ENCODE measurements at places on chromosomes 2 and 18.

DNA sequence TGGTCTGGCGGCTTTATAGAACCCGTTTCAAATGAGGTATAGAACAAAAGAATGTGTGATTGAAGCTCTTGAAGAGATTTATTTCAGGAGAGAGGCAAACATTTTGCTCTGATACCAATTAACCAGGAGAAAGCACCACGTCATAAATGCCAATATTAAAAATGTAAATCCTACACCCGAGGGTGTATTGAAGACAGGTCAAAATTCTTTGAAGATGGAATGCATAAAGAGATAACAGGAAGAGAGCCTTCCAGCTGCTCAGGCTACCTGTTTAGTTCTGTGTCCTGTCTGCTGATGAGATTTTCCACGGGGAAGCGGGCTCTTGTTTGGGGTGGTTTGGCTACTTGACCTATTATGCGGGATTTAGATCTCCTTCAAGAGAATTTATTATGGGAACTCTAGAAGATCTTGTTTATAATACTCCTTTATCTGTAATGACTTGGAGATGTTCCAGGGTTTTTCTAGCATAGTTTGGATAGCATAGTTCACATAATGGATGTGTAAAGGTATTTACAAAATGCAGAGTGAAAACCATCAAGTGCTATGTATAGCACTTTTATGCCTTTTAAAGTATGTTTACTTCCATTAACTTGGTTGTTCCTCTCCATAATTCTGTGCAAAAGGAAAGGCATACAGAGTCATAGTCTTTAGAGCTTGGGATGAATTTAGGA lies 204.5 kb upstream of the SPRED2 start:
- DNase-seq = no peak

DNA sequence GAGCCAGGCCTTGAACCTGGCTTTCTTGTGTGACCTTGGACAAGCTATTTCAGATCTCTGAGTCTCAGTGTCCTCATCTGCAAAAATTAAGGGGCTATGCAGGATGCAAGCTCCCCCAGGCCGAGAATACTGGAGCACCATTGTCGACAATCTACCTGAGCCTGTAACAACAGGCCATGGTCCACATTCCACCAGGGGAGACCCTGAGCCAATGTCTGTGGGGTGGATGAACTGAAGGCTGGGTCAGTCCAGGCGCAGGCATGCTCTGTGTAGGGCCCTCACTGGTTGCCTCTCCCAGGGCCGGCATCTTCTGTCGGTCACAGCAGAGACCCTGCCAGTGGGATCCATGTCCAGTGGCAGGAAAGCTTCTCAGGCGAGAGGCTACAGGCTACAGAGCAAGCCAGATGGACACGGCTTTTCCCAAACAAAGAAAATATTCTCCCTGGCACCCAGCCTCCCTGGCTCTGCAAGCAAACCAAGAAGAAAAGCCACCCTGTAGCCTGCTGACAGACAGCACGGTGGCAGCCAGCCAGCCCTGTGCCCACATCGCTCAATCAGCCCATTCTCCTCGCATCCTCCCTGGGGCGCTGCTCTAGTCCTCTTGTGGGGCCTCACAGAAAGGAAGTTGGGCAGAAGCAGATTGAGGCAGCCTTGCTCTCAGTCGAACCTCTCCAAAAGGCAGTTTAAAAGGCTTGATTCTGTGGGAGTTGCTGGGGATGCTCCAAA lies 48.7 kb upstream of the FZD7 start:
- no peak for DNase-seq

- DNase-seq = no peak
Observed at GRCh38 chr18:32373505-32373904, 97.2 kb downstream of the GAREM1 start.

- DNase-seq = no peak
Observed at GRCh38 chr18:12306752-12307700, 1.0 kb upstream of the TUBB6 start.

GRCh38 chr2:121944072-121944831 lies 188.8 kb downstream of the TSN start:
- peak; percentile 22 for DNase-seq

GRCh38 chr2:239751679-239752355 lies 273.3 kb downstream of the NDUFA10 start:
- no peak for DNase-seq

- DNase-seq = peak; percentile 69
Observed at GRCh38 chr2:69012310-69013141, 453 bp upstream of the ANTXR1 start.

- DNase-seq = no peak
Observed at GRCh38 chr18:77495982-77496690, 246.5 kb downstream of the GALR1 start.

DNA sequence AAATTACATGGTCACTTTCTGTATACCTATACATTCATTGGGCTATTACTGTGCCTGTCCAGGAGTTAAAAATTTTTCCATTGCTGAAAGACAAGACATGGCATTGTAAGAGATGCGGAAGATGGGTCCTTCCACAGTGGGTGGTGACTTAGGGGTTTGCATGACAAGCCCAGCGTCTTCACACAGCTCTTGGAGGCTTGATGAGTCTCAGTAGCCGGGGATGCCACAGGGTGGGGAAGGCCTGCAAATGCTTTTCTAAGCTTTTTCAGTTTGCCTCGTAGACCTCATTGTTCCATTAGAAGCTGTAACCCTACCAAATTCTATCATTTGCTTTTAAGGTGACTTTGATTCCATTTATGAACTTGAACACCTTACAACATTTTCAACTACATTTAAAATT lies 18.1 kb upstream of the MAPRE3 start:
- no peak for DNase-seq

- no peak for DNase-seq
Observed at GRCh38 chr2:96587843-96588242, 50.3 kb downstream of the KANSL3 start.

- no peak for DNase-seq
Observed at GRCh38 chr18:33291539-33291938, 149.0 kb downstream of the CCDC178 start.

GRCh38 chr2:205032093-205032551 lies 486.8 kb downstream of the PARD3B start:
- DNase-seq = no peak

DNA sequence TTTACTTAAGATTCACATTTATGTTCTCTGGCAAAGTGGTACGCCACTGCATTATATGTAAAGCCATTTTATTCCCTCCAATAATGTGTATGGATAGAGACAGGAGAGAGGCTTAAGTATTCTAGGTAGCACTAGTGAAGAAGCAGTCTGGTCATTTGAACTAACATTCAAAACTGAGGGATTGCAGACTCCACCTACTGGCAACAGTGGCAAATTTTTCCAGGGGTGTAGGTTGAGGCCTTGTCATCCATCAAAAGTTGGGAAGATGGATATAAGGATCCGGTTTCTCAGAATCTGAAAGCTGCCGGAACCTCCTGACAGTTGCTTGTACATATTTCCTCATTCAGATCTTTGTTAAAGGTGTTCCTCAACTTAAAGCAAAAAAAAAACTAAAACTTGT lies 465.5 kb upstream of the FSHR start:
- no peak for DNase-seq

- no peak for DNase-seq
Observed at GRCh38 chr2:112579241-112579640, 5.2 kb upstream of the CHCHD5 start.

DNA sequence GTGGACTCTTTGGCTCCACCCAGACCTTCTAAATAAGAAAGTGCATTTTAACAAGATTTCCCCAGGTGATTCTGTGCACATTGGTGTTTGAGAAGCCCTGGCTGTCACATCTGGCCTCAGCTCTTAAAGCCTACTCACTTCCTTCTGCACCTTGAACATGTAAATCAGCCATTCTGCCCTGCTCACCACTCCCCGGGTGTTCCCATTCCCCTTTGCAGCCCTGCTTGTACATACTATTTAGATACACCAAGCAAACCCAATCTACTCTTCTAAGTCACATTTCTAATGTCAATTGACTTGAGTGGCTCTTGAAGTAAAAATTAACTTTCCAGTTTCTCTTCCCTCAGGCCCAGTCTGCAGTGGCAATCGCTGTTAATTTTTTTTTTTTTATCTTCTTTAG lies 13.1 kb upstream of the SCN1A start:
- no peak for DNase-seq

All from SK-N-DZ (cell line).